Hypothalamus (tissue), 51 donors: ENCODE measurements at places on chromosomes 6 and 20.

DNA sequence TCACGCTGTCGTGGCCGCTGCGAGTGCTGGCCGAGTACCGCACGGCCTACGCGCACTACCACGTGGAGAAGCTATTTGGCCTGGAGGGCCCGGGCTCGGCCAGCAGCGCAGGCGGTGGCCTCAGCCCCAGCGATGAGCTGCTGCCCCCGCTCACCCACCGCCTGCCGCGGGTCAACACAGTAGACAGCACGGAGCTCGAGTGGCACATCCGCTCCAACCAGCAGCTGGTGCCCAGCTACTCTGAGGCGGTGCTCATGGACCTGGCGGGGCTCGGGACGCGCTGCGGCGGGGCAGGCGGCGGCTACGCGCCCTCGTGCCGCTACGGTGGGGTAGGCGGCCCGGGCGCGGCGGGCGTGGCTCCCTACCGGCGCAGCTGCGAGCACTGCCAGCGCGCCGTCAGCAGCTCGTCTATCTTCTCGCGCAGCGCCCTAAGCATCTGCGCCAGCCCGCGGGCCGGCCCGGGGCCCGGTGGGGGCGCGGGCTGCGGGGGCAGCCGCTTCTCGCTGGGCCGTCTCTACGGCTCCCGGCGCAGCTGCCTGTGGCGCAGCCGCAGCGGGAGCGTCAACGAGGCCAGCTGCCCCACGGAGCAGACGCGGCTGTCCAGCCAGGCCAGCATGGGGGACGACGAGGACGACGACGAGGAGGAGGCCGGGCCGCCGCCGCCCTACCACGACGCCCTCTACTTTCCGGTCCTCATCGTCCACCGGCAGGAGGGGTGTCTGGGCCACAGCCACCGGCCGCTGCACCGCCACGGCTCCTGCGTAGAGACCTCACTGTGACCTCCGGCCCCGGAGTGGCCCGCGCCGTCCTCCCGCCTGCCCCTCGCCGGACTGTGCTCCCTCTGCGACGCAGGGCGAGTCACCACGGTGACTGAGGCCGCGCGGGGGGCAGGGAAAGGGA lies 5.7 kb downstream of the TMEM151B start:
- DNase-seq = no peak

DNA sequence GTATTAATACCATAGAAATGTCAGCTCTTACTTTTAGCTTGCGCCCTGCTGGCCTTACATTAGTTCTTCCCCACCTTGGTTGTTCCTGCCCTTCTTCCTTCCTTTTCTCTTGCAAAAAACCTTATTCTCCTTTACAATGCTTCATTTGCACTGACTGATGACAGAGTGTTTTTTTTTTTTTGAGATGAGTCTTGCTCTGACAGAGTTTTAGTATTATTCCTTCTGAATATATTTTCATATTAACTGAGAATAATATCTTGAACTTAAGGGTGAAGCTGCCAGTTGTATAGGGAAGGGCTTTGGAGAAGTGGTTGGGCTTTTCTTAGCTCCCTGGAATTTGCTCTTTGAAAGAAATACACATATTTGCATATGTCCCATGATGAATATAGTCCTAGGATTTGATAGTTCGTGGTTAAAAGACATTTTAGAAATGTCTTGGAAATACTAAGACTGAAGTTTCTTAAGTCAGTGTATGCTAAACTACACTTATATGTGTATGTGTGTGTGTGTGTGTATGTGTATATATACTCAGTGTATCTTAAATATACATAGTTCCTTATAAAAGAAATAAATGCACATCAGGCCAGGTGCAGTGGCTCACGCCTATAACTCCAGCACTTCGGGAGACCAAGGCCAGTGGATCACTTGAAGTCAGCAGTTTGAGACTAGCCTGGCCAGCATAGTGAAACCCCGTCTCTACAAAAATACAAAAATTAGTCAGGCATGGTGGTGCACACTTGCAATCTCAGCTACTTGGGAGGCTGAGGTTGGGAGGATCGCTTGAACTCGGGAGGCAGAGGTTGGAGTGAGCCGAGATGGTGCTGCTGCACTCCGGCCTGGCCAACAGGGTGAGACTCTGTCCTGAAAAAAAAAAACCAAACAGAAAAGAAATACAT lies 216.1 kb upstream of the MYLIP start:
- DNase-seq = no peak

GRCh38 chr6:46632053-46632452 lies 20.6 kb downstream of the CYP39A1 start:
- DNase-seq = no peak

GRCh38 chr20:47675190-47676142 lies 109.8 kb downstream of the SULF2 start:
- DNase-seq = no peak

- no peak for DNase-seq
Observed at GRCh38 chr6:131946992-131947955, 3.9 kb downstream of the CCN2 start.

- DNase-seq = no peak
Observed at GRCh38 chr6:157761926-157762325, 61.1 kb upstream of the SNX9 start.

- no peak for DNase-seq
Observed at GRCh38 chr6:123519189-123519505, 117.6 kb downstream of the TRDN start.

- no peak for DNase-seq
Observed at GRCh38 chr6:52409499-52409898, 10.6 kb upstream of the EFHC1 start.

DNA sequence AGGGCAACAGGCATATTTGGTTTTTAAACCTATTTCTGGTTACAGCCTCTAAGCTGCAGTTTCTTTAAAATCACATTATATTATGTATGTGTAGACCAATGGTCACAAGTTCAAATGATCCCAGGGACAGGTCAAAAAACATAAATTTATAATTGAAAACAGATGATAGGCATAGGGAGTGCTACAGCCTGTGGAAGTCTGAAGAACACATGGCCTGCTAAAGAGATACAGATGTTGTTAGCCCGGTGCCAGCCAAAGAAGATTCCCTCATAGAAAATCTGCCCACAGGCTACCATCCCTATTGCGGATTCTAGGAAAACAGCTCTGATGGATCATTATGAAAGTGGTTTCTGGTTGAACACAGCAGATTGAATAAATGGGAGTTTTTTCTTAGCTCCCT lies 65.3 kb downstream of the NRSN1 start:
- DNase-seq = no peak

GRCh38 chr6:118317581-118318563 lies 230.2 kb upstream of the PLN start:
- no peak for DNase-seq

DNA sequence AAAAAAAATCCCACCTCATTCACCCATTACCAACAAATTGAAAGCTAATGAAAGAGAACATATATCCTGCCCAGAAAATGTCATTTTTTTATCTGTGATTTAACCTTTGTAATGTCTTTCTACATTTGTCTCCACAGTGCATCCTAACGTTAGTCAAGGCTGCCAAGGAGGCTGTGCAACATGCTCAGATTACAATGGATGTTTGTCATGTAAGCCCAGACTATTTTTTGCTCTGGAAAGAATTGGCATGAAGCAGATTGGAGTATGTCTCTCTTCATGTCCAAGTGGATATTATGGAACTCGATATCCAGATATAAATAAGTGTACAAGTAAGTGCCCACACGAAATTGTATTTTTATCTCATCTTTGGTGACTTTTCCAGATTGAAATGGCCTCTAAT lies 30.0 kb downstream of the RSPO3 start:
- DNase-seq = no peak

GRCh38 chr6:75223428-75223827 lies 17.6 kb upstream of the COL12A1 start:
- no peak for DNase-seq

DNA sequence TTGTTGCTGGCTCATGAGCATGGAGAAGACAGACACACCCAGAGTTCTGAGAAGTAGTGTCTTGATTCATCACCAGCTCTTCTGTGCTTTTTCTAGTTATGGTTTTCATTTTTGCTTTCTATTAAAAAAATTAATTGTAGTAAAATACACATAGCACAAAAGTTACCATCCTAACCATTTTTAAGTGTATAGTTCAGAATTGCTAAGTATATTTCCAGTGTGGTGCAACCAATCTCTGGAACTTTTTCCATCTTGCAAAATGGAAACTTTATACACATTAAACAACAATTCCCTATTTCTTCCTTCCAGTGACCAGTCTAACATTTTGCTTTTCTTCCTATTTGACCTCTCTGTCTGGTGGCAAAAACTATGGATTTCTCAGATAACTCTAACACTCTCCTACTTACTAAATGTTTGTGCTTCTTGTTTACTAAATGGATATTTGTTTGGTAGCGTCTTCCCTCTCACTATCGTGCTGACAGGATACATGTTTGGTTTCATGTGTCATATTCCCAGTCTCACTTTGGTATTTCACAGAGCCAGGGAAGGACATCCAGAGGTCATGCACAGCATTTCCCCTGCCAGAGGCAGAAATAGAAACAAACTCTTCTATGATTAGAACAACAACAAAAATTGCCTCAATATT lies 40.6 kb downstream of the TXLNB start:
- no peak for DNase-seq

DNA sequence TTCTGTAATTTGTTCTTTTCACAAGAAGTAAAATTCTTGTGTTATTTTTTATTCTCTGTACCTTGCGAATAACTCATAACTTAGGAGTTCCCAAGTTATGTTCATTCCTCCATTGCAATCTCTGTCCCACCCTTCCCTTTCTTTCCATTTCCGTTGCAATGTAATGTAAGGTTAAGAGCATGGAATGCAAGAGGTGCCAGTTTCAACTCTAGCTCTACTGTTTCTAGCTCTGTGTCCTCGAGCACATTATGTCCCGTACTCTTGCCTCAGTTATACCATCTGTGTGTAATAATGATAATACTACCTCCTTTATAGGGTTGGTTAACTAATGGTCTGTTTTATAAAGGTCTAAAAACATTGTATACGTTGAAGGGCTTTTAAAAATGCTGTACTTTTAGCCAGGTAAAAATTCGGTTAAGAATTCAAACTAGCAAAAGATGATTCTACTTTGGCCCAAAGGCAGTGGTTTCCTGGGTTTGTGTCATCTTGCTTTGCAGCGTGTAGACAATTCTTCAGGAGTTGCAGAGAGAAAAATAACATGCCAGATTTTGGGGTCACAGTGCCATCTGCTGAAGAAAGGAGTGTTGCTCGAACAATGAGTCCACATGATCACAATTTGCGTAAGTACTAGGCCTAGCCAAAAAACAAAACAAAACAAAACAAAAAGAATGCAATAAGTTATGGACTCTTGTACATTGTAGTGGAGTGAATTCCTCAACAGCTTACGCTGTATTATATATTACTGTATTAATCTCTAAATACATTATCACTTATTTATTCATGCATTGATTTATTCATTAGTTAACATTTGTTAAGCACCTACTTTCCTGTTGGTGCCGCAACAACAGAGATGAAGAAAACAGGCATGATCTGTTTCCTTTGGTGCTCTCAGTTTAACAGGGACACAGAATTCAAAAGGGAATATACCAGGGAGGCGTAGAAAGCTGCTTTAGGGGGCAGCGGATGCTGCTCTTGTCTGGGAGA lies 10.0 kb upstream of the PFDN4 start:
- no peak for DNase-seq

DNA sequence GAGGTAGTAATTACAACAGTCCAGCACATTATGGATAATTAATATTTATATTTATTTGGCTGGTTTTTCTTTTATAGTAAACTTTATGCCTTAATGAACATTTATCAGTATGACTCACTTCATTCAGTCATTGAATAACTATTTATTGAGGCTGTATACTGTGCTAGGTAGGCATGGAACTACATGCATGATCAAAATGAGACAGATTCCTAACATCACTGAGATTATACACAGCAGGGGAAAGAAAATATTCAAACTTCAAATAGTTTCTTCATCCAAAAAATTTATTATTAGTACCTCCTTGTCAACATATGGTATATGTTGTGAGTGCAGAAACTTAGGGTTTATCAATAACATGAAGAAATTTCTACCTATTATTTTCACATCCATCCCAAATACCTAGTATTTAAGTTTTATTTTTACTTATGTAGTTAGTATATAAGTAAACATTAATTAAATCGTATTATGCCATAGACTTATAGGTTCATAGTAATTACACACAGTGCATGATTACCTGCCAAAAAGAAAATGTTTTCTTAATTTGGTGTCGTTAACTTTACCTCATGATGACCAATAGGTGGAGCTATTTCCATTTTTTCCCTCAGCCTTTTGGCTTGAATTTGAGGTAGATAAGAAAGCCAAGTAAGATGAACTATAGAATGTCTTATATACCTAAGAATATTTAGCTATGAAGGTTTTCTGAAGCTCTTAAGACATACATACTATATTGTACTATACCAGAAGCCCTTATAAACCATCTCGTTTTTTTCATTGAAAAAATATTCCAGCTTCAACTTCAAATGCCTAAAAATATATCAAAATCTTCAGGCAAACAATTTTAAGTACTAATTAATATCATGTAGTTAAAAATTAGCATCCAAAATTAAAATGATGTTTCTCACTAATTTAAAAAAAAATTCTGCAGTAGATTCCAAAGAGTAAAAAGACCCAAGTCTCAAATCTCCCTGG lies 12.5 kb upstream of the TMEM30A start:
- no peak for DNase-seq

- no peak for DNase-seq
Observed at GRCh38 chr6:110491644-110492317, 15.4 kb upstream of the SLC22A16 start.

DNA sequence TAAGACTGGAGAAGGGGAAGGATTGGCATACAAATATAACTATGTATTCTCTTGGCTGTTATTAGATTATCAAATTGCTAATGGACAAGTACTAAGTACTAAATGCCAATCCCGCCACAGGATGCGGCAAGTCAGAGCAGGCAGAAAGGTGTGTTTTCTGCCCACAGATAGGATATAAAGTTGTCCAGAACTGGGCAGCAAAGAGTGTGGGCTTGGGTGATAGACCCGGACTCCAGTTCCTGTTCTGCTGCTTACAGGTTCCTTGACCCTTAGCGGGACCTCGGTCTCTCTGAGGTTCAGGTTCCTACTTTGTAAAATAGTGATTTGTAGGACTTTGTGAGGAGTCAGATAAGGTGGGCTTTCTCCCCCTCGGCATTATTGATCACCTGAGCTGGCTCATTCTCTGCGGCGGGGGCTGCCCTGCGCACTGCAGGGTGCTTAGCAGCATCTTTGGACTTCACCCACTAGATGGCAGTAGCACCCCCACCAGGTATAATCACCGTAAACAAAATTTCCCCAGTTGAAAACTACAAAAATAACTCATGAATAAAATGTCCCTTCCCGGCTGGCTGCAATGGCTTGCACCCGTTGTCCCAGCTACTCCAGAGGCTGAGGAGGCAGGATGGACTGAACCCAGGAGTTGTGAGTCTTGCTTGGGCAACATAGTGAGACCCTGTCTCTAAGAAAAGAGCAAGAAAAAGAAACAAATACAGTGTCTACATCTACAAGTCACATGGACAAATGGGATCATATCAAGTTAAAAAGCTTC lies 193.1 kb downstream of the DOK5 start:
- DNase-seq = no peak

- DNase-seq = no peak
Observed at GRCh38 chr20:22324505-22324904, 259.9 kb downstream of the FOXA2 start.

GRCh38 chr6:143556529-143556928 lies 45.0 kb upstream of the FUCA2 start:
- no peak for DNase-seq

GRCh38 chr6:25404693-25405169 lies 125.6 kb downstream of the CARMIL1 start:
- no peak for DNase-seq
